ENCODE measurements at places on chromosomes 2 and 18.

GRCh38 chr2:119059287-119059686, 99.3 kb downstream of the C1QL2 start:
- no peak for DNase-seq

- no peak for DNase-seq
Measured at GRCh38 chr18:44741511-44741910, 60.8 kb downstream of the SETBP1 start.

DNA sequence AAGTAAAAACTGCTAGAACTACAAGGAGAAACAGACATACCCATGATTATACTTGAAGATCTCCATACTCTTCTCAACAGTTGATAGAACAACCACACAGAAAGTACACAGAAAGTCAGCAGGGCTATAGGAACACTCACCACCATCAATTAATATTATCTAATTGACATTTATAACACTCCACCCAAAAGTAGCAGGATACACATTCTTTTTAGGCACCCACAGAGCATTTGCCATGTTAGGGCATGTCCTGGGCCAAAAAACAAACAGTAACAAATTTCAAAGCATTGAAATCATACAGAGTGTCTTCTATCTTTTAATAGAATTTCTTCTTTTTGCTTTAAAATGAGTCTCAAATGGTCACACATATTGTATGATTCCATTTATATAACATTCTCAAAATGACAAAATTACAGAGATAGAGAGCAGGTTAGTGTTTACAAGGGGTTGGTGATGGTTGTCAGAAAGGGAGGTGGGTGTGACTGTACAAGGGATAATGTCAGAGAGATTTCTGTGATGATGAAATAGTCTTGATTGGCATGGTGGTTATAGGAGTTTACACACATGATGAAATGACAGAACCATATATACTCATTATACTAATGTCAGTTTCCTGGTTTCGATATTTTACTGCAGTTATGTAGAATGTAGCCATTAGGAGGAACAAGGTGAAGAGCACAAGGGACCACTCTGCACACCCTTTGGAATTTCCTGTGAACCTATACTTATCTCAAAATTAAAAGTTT, 82.8 kb downstream of the NCK2 start:
- no peak for DNase-seq

GRCh38 chr18:23703057-23703986, 14.1 kb downstream of the LAMA3 start:
- no peak for DNase-seq

DNA sequence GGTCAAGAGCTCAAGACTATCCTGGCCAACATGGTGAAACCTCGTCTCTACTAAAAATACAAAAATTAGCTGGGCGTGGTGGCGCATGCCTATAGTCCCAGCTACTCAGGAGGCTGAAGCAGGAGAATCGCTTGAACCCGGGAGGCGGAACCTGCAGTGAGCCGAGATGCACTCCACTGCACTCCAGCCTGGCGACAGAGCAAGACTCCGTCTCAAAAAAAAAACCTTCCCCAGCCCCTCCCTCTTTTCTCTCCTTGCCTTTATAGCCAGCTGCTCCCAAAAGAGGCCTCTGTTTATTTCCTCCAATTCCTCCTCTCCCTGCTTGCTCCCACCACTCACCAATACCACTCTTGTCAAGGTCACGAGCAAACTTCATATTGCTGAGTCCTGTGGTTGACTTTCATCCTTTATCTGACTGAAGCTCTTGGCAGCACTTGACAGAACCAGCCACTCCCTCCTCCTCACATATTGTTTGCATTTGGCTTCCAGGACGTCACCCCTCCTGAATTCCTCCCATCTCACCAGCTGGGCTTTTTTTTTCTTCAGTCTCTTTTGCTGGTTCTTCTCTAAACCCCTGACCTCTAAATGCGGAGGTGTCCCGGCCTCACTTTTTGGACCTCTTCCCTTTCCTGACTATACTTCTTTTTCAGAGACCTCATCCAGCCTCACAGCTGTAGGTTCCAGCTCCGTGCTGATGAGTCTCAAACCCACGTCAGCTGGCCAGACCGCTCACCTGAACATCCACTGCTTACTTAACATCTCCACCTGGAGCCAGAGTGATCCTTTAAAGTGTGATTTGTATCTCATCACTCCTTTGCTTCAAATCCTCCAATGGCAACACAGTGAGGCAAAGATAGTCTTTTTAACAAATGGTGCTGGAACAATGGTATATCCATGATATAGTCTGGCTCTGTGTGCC, 84.6 kb upstream of the CAB39 start:
- no peak for DNase-seq

DNA sequence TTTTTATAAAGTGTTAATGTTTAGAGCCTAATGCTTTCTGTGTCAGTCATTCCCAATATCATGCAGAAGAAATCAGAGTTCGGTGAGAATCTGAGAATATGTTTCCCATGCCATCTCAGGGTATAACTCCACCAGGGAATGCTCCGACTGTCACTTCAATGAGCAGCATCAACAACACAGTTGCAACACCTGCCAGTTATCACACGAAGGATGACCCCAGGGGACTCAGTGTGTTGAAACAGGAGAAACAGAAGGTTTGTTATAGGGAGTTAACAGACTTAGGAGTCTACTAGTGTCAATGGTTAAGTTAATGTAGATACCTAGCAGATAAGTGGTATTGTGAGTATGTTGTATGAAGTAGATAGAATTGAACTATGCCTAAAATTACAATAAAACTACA, 31.0 kb downstream of the VAPA start:
- no peak for DNase-seq

DNA sequence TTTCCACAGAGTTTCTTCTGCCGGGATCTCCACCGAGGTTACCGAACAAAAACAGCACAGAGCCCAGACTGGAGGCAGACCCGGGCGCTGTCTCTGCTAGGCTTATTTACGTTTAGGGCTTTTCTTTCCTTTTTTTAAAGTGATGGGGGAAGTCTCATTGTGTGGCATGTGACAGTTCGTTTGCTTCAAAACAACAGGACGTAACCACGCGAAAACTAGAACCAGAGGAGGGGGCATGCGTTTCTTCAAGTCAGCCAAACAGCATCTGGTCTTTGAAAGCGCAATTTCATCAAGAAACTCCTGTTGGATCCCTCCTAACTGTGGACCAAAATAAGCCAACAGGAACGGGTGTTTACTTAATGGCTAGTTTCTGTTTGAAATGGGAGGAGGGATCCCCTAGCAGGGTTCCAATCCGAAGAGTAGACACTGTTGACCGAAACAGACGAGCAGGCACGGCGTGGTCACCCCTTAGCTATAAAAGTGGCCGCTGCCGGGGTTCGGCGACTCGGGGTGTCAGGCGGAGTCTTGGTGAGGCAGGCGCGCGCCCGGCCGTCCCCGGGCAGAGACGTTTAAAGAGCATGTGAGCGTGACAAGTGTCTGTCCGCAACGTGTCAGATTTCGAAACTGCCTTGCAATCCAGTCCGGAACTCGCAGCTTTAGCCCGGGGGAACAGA, 997 bp upstream of the TGIF1 start:
- DNase-seq, result peak; percentile 57

DNA sequence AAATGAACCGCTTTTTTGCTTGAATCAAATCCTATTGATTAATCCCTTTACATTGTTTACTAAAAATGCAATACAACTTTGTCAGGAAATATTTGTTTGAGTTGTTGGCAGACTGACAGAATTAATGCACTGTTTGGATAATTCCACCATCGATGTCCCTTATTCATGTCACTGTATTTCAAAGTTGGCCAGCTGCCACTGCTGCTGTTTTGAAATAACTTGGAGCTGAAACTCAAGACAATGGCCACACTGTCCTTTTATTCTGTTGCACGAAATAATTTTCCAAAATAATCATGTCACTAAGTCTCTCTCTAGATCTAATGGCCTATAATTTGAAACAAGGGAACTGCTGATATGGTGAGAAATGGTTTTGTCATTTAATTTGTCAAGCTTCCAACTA, 55.2 kb upstream of the PAX3 start:
- no peak for DNase-seq
